Anterior cingulate cortex (tissue), 58 donors: ENCODE measurements at places on chromosomes 4 and X.
A peak's percentile ranks its signal among the peaks of the same experiment; 100 is the strongest.

GRCh38 chr4:72513227-72513626 lies 55.8 kb downstream of the ADAMTS3 start:
- DNase-seq = no peak

- no peak for DNase-seq
Observed at GRCh38 chr4:176054942-176055341, 10.7 kb upstream of the WDR17 start.

- no peak for DNase-seq
Observed at GRCh38 chrX:150517303-150517910, 51.0 kb upstream of the MTM1 start.

GRCh38 chrX:24229976-24230375 lies 80.4 kb downstream of the ZFX start:
- DNase-seq = no peak

DNA sequence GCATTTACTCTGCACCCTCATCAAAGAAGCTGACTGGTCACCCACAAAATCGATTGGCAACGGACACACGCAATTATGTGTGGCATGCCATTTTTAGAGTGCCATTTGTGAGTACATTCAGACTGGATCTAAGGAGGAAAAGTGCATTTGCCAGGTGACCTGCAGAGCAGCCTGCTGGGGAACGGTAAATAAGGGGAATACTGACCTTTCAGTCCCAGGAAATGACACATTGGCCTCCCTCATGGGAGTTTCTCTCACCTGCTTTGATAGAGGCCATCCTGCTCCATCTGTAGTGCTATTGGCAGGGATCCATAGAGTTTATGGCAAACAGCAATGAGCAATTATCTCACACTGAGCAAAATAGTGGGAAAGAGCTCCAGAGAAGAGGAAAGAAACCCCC lies 127.8 kb downstream of the DDX53 start:
- no peak for DNase-seq

- DNase-seq = no peak
Observed at GRCh38 chr4:5034206-5034605, 14.9 kb upstream of the CYTL1 start.

DNA sequence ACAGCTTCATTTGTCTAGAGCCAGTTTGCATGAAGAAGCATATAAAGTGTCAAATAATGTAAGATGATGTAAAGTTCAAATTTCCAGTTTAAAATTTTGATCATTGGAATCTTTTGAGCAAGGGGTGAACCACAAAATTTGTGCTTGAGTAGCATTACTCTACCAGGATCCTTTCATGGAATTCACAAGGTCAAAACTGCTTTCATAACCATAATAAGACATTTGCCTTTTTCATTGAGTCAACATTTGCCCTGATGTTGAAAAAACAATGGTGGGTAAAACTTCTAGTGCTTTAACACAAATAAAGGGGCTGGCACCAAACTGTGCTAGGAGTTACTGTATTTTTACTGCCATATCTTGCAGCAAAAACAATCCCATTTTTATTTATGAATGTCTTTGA lies 142.2 kb downstream of the GLRA3 start:
- no peak for DNase-seq

GRCh38 chrX:72073633-72074032 lies 58.1 kb downstream of the RTL5 start:
- no peak for DNase-seq

DNA sequence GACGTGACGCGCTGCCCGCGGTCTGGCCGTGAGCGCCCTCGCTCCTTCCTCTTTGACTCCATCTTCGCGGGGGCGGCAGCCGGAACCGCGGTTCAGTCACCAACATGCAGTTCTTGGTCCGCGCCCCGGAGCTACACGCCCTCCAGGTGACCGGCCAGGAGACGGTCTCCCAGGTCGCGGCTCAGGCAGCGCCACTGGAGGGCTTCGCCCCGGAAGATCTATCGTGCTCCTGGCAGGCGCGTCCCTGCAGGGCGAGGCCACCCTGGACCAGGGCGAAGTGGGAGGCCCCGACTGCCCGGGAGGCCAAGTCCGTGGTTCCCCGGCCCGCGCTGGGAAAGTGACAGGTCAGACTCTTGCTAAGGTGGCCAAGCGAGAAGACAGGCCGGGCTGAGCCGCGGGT lies 2.9 kb downstream of the TRIML2 start:
- DNase-seq = no peak

DNA sequence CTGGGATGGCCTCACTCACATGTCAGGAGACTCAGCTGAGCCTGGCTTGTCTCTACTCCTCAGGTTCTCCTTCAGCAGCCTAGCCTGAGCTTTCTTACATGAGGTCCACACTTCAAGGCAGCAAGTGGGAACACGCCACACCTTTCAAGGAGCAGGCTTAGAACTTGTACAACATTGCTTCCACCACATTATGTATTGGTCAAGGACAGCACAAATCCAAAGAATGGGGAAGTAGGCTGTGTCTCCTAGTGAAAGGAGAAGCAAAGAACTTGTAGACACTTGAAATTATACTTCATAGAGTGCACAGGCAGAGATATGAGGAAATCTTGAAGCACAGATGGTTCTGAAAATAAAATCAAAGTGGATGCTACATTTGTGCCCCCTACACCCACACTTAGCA lies 120.9 kb upstream of the NOCT start:
- DNase-seq = no peak

DNA sequence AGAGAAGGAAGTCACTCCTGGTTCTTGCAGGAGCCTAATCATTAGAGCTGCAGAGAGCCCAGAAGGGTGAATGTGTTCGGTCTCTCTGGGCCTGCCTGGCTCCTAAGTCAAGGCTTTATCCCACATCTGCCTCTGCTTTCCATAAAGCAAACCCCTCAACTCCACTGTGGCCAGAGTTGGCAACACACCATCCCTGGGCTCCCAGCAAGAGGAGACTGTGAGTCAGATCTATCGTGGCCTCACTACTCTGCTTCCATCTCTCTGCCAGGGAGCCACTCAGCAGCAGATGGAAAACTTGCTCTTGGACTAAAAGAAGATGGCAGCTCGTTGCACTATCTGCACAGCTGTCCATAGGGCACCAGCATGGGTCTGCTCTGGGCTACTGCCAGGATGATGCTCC lies 348.2 kb downstream of the FBXW7 start:
- no peak for DNase-seq

DNA sequence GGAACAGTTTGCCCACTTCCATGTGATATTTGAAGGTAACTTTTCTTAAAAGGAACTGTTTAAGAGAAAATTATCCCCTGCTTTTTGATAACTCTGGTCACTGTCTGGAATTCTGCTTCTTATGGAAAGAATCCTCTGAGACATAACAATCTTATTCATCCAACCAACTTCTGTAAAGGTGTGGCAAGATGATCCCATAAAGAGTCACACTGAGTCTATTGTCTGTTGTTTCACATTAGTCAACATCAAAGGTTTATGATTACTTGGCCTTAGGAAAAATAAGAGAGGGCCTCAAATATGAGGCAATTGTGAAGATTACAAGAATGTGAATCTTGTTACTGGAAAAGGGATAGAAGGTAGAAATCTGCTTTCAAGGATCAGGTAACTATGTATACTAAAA lies 88.0 kb upstream of the MAGEB18 start:
- no peak for DNase-seq

DNA sequence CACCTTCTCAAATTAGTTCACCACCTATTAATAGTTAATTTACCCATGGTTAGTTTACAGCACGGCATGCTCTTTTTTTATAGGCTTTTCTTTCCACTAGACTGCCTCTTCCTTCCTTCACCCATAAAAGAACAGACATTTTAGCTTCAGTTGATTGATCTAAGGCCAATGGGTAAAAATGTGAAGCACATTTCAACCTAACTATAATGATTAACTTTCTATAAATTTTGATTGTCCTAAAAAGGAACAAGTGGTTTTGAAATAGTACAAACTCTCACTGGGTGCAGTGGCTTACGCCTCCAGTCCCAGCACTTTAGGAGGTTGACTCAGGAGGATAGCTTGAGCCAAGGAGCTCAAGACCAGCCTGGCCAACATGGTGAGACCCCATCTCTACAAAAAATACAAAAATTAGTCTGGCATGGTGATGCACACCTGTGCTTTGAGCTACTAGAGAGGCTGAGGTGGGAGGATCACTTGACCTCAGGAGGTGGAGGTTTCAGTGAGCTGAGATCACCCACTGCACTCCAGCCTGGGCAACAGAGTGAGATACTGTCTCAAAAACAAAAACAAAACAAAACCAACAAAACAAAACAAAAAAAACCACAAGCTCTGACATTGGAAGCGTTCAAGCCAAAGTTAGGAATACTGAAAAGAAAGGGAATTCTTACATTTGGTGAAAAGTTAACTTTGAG lies 89.9 kb upstream of the FAT1 start:
- DNase-seq = no peak

- DNase-seq = no peak
Observed at GRCh38 chr4:147628415-147628814, 11.2 kb downstream of the TMEM184C start.

DNA sequence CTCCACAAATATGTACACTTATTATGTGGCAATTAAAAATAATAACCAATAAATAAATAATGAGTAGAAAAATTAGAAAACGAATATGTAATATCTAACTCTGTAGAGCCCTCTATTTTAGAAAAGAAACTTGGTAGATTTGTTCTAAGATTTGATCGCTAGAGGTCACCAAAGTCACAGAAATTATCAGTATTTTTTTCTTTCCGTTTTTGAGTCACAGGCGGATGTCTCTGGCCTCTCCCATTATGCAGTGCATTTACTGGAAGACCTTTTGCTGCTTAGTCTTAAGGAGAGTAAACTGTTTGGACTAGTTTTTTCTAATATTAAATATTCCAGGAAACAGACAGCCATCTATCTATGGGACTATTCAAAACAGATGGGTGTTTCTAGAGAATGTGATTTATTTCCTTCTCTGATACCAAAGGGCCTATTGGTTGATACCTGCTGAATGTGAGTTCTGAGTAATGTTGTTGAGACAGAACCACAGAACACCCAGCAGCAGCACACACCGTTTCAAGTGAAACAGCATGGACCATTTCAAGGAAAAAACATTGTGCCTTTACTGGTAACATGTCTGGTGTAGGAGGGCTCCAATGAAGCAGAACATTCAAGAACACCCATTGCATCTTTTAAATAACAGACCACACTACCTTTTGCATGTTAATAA lies 34.0 kb upstream of the GYPA start:
- DNase-seq = no peak

GRCh38 chr4:7183780-7184460 lies 8.4 kb upstream of the SORCS2 start:
- DNase-seq = no peak

- DNase-seq = no peak
Observed at GRCh38 chr4:159006202-159006601, 96.7 kb upstream of the RAPGEF2 start.

GRCh38 chrX:152537373-152537772 lies 86.3 kb upstream of the GABRA3 start:
- DNase-seq = no peak

GRCh38 chr4:112325530-112325929 lies 28.4 kb downstream of the ALPK1 start:
- no peak for DNase-seq

- no peak for DNase-seq
Observed at GRCh38 chr4:108959491-108959890, 196.6 kb upstream of the ETNPPL start.

- no peak for DNase-seq
Observed at GRCh38 chrX:15860921-15861320, 6.3 kb upstream of the AP1S2 start.

- DNase-seq = no peak
Observed at GRCh38 chr4:28351826-28352225, 1491.2 kb downstream of the STIM2 start.

DNA sequence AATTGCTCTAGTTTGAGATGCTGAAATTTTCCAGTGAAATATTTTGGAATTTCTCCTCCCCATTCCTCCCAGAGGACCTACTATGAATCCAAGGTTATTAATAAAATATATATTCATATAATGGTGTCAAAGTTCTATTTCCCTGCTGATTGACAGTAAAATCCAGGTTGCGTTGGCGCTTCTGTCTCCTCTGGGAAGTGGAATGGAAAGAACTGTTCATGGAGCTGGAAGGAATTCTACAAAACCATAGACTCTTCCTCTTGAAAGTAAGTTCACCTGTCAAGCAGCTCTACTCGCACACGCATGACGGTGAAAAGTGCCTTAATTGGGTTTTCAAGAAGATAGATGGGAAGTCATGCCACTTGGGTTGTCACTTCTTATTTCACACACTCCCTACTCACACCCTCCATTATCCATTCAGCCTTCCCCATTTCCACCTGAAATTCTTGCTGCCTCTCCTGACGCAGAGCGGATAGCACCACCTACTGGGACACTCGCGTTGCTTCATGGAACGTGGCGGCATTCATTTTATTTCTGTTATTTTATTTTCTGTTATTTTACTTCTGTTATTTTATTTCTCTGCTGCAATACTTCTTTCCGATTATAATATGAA lies 351.6 kb downstream of the NLGN4X start:
- no peak for DNase-seq

DNA sequence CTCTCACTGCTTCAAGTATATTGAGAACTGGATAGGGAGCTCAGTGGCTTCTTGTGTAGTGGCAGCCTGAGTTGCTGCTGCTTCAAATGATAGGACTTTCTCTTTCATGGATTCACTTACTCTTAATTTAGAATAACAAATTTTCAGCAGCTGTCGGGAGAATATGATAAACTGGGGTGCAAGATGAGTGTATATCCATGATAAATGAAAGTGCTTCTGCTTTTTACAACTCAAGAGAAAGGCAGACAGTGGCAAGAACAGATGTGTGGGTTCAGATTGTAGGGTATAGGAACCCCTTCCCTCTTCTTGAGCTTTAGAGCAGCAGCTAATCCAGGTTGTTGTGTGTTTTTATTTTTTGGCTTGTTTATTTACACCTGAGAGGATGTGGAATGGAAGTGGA lies 1.0 kb downstream of the SH3BGRL start:
- no peak for DNase-seq

DNA sequence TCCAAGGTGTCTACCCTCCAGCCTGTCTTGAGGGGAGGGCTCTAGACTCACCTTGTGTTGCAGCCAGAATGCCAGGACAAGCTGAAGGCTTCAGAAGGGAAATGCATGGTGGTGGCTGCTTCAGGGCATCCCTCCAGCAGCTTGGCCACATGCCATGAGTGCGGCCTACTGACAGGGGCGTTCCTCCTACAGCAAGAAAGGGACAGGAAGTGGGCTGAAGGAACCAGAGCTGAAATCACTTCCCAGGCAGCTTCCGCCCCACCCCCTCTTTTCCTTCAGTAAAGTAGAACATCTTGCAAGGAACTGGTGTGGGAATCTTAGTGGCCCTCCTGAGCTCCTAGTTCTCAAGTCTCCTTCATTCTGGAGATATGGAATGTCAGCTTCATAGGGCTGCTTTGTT lies 167.5 kb upstream of the DGKK start:
- no peak for DNase-seq

GRCh38 chr4:56324011-56324610 lies 63.2 kb downstream of the AASDH start:
- no peak for DNase-seq

DNA sequence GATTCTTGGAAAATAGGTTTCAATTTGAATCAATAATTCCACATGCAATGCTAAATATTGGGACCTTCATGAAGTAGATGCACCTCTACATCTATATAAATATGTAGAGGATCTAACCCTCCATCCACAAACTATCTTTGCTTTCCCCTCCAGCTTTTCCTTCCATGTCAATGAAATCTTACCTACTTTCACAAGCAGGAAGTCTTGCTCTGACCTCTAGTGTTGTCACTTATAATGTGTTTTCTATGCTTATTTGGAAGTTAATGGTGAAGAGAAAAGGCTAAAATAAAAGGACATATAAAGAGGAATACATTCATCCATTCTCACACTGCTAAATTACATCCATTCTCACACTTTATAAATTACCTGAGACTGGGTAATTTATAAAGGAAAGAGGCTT lies 472.7 kb upstream of the DIAPH2 start:
- DNase-seq = no peak

- DNase-seq = peak; percentile 0
Observed at GRCh38 chrX:63657821-63658220, 127.2 kb downstream of the ARHGEF9 start.
